Heart right ventricle (tissue), 16 donors: ENCODE measurements at places on chromosomes 3 and 15. TPM values are rescaled to one million over a fixed set of nuclear protein-coding genes. Genes with fewer than 3 reads are reported as not detected.

GRCh38 chr3:53650424-53650823 is 156.0 kb downstream of the CACNA1D start:
- no peak for DNase-seq

DNA sequence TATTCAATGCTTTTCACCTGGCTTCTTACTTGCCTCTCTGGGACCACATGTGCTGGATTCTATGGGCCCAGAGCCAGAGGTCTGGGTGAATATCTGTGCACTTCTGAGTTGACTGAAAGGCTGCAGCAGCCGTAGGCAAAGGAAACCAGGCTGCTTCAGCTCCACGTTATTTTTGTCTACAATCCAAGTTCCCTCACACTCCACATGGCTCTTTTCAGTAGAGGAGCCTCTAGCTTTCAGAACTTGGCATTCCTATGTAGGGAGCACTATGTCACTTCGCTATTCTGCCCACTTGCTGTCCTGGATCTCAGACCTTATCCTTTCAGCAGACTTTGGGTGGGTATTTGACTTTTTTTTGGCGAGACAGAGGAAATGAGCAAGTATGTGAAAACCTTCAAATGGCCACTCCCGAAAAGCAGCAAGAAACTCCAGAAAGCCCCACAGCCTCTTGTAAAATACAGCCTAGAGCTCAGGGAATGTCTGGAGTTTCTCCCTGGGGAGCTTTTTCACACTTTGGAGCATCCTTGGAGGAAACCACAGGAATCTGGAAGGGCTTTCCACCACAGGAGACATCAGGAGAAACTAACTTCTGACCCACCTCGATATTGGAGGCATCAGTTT is 80.9 kb downstream of the DUT start:
- no peak for DNase-seq

DNA sequence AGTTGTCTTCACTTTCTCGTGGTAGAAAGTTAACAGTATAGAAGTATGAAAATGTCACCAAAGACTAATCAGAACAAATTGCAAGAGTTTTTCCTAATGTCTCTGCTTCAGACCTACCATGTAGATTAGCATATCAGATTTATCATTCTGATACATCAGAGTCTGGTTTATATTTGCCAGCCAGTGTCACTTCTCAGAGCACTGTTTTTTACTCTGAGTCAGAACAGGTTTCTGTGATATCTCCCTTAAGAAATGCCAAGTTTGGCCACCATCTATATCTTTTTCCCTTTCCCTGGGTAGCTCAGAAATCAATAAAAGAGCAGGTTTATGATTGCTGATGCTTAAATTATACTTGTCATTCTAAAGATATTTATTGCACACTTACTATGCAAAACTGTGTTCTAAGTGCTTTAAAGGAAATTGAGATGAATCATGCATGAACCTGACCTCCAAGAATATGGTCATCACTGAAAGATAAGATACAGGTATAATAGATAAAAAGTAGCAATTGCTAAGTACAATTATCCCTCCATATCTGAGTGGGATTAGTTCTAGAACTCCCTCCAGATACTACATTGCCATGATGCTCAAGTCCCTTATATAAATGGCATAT is 672.7 kb upstream of the NAALADL2 start:
- DNase-seq, result no peak

LMAN1L gene
- total RNA-seq, result 7.6 TPM

CRABP1 gene
- not detected for total RNA-seq
